SJSA1 (cell line): ENCODE measurements at places on chromosomes 6 and 20.

DNA sequence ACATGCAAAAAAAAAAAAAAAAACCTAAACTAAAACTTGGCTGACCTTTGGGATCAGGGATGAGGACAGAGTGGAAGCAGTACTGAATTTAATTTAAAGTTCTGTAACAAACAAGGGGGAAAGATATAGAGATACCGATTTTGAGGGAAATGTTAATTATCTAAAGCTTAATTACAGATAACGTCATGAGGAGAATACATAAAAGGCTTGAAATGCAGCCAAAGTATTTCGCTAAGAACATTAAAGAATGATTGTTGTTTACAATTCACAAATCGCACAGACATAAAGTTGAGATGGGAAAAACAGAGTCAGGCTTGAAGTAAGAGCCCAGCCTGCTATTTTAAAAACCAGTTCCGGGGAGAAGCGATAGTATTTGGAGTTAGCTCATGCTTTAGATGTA is 208.0 kb upstream of the SASH1 start:
- DNase-seq: no peak

DNA sequence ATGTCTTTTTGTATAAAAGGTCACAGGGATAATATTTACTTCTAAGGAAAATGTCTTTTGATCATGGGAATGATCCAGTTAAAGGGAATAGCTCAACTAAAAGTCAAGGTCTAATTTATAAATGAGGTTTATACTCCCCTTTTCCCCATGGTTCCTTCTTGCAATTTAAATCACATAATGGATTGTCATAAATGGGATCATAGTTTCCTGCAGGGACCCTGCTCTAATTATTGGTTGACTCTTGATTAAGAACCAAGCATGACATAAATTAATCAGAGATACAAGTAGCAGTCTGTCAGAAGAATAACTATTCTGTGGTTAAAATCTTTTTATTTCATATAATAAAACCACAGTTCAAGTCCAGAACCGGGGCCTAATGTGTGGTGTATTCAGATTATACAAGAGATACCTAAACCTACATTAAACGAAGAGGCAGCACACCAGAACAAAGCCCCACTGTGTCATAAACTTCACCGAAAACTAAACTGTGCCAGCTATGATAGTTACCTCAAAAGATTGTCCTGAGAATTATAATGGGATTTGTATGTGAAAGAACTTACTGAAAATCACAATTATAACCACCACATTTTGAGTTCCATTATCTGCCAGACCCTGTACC is 43.0 kb upstream of the CD83 start:
- no peak for DNase-seq

DNA sequence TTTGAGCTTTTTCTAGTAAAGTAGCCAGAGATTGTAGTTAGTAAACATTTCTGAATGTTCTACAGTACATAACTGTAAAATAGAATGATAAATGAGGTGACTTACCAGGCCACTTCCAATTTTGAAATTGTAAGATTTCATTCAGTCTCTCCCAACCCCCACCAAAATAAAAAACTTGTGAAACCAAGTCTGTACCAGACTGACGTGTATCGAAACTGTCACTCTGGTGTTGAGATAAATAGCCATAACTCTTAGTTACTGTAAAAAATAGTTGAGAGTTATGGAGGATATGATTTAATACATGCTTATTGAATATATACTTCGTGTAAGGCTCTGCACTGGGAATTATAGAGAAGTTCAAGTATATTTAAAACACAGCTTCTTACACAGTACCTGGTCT is 455.7 kb downstream of the PLCB1 start:
- DNase-seq: no peak

DNA sequence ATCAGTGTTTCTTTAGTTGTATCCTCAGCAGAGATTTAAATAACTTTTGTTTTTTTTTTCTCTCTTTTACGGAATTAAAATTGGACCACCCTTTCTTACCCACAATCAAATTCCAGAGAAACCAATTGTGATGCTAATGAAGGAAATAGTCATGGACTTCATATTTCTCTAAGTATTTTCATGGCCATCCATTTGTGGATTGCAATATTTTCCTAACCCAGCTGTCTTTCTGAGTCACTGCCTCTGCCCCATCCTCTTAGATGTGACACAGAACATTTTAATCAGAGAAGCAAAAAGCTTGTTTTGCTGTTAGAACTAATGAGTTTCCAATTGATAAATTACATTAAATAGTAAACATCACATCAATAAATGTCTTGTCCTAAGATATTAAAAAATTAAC is 405.5 kb upstream of the ADGRB3 start:
- no peak for DNase-seq

DNA sequence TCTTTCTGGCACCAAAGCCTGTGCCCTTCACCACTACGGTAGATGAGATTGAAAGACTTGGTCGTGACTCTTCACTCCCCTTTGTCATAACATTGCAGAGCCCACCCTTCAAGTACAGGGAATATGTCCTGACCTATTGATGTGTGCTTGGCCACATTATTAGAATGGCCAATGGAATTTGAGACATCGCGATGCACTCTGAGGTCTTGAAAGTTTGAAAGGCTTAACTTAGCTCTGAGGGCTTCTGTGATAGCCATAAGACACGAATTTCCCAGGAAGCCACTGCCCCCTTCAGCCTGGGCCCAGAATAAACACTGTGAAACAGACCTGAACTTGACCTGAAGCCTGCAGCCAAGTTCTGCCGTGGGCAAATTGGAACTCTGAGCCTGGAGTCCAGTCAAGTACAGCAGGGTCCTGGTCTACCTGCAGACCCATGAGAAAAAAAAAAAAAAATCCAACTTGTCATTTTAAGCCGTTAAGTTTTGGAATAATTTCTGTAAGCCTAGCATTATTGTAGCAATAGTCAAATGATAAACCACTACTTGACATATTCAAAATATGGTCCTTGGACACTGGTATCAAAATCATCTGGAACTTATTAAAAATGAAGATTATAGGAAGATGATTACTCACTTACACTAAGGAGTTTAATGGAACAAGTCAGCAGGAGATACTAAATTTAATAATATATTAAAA is 36.9 kb upstream of the TRAF3IP2 start:
- peak; percentile 53 for DNase-seq

- no peak for DNase-seq
Observed at GRCh38 chr6:54614499-54615195, 231.9 kb upstream of the FAM83B start.

DNA sequence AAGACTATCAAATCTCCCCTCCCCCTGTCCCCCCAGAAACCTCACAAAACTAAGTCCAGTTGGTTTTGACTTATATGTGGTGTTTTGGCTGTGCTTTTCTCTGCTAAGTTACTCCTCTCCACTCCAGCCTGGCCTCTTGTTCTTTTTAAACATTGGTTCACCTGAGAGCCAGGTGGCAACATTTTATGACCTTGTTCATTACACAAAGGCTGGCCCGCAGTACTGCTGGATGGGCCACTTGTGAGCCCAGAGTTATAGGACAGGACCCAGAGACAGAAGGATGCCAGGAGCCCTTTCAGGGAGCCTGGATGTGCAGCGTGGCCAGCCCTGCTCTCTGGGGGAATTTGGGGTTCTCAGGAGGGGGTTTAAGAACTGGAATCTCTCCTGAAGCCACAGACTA is 90.0 kb downstream of the RAMACL start:
- no peak for DNase-seq

DNA sequence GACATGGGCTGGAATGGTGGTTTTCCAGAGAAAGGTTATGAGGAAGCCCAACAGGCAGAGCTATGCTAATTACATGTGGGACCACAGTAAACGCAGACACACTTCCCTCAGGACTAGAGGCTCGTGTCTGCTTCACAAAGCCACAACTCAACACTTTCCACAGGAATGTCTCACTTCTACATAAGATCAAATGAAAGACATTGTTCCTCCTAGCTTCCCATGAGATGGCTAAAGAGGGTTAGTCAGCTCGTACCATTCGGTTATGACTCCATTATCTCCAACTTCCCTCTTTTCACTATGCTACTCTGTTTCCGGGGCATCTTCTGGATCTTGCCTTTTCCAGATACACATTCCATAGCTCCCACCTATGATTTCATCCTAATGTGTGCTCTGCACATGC is 29.1 kb upstream of the ZC3H12D start:
- DNase-seq: no peak

DNA sequence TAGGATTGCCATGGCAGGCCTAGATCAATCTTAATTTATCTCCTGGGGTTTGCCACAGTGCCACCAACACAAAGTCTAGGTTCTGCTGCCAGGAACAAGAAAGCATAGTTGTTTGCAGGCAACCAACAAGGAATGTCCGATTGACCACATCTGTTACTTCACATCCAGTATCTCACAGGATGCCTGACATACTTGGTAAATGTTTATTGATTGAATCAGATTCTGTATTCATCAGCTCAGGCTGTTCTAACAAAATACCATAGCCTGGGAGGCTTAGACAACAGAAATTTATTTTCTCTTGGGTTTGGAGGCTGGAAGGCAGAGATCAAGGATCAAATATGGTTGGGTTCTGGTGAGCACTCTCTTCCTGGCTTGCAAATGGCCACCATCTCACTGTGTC is 26.3 kb upstream of the MC3R start:
- DNase-seq: no peak

GRCh38 chr20:56347628-56348304 is 11.0 kb upstream of the FAM210B start:
- DNase-seq: no peak

DNA sequence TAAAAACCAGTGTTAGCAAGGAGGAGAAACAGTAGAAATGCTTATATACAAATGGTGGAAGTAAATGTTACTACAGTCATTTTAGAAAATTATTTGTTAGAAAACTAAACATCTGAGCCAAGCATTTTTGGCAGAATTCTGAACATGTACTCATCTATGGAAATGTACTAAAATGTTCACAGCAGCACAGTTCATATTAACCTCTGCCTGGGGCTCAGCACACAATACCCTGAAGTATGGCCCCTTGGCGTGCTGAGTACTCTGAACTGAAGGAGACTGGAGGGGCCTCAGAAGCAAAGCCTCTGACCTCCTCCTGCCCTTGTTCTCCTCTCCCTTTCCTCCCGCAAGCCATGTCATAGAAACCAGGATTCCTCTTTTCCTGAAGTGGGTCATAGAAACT is 66.2 kb upstream of the RALGAPA2 start:
- DNase-seq: no peak

DNA sequence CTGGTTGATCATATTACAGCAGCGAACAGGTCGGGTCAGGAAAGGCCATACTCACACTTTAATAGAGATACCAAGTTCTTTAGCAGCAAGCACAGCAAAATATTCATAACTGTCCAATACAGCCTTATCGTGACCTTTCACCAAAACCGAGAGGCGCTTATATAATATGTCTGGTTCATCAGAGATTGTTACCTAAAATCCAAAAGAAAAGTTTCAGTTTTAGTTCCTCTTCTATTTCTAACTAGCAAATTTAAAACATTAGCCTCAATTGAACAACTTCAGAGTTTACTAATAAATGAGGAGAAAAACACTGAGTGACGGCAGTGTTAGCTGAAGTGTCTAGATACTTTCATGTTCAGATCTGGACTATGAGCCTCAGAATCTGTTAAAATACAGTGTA is 5.9 kb downstream of the MRPS10 start:
- DNase-seq: no peak

DNA sequence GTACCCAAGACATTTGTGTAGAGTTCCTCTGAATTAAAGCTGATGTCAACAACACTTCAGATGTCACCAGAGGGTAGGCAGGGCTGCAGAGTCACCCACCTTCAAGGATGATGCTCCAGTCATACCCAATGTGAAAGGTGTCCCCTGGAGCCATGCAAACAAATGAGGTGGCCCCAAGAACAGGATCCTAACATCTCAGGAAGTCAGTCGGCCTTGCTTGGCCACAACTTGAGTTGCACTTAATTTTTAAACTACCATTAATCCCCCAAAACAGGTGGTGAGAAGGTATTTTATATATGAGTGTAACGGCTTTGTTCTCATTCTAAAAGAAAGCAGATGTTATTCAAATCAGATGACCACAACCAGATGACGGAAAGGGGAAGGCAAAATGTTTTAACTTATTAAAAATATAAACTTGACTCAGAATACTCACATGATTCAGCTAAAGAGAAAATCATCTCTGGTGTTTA is 21.1 kb upstream of the SERPINB1 start:
- no peak for DNase-seq

GRCh38 chr6:90296341-90297114 is at the start of gene BACH2:
BACH2 (minus strand) TSS chr6:90296843; CDS start chr6:90008844, 287,999 bp downstream.
- peak; percentile 94 for DNase-seq
